ENCODE measurements at places on chromosomes 12 and 14. TPM values are rescaled to one million over a fixed set of nuclear protein-coding genes. Genes with fewer than 3 reads are reported as not detected.

SLC17A8 gene
- 0.03 TPM for total RNA-seq

CEBPE gene
- total RNA-seq: not detected

CACNA2D4 gene
- not detected for total RNA-seq

MYRFL gene
- not detected for total RNA-seq

ZC3H10 gene
- total RNA-seq: 3.8 TPM

MGST1 gene
- total RNA-seq: 736 TPM

TAS2R8 gene
- total RNA-seq: not detected

BCL11B gene
- total RNA-seq: 0.34 TPM

CD4 gene
- total RNA-seq: not detected

MSI1 gene
- total RNA-seq: 1.6 TPM

GAS2L3 gene
- 6.2 TPM for total RNA-seq

APOLD1 gene
- 0.19 TPM for total RNA-seq

SLC38A6 gene
- total RNA-seq: 14.1 TPM

LALBA gene
- total RNA-seq: not detected

KLRD1 gene
- total RNA-seq: not detected

ARG2 gene
- total RNA-seq: 1.9 TPM

RERG gene
- 0.30 TPM for total RNA-seq

MYF6 gene
- total RNA-seq: not detected

NANOG gene
- not detected for total RNA-seq

TGM1 gene
- total RNA-seq: 0.89 TPM

DBX2 gene
- not detected for total RNA-seq

E2F7 gene
- total RNA-seq: 6.0 TPM

BDKRB2 gene
- 1.1 TPM for total RNA-seq

GNG2 gene
- total RNA-seq: 3.4 TPM

Data from A549 treated with Mapracorat at 1 μM for 4 hours (cell line).